IMR-90 (cell line): ENCODE measurements at places on chromosomes 1 and 21. TPM values are rescaled to one million over a fixed set of nuclear protein-coding genes. Genes with fewer than 3 reads are reported as not detected.

DNA sequence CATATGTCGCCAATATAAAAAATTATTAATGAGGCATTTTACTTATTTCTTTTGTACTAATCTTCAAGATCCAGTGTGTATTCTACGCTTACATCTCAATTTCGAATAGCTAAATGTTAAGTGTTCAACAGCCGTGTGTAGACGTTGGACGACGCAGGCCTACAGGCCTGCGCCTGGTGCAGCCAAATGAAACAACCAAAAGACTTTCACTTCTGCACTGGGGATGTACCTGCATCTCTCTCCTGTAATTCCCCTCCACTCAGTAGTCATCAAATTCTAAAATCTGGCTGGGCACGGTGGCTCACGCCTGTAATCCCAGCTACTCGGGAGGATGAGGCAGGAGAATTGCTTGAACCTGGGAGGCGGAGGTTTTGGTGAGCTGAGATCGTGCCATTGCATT lies 76.8 kb upstream of the HNRNPU start:
- no peak for DNase-seq

Gene DYNLT5
- total RNA-seq, result 0.18 and 0.28 TPM in 2 replicates

DNA sequence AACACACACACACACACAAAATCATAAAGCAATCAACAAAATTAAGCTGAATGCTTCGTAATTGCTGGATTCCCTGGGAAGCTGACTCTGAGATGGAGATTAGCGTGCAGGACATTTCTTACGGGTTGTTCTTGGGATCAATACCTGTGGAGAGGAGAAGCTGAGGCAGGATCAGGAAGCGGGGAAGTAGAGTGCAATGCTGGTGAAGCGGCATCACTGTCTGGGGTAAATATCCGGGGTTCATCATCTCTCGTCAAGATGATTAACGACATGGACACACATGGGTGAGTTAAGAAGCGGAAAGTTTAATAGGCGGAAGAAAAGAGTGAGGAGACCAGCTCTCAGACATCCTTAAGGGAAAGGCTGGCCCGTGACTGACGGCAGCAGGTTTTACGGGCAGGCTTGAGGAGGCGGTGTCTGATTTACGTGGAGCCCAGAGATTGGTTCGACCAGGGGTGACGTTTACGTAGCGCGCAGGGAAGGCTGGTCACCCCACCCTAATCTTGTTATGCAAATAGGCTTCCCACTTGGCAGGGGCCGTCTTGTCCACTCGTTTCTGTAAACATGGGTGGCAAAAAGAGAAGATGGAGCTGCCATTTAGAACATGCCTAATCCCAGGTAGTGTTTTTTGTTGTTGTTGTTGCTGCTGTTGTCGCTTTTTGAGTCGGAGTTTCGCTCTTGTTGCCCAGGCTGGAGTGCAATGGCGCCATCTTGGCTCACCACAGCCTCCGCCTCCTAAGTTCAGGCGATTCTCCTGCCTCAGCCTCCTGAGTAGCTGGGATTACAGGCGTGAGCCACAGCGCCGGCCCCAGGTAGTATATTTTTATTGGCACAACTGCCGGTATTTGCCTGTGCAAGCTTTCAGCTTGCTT lies 135.6 kb upstream of the KCNJ15 start:
- DNase-seq, result no peak

Gene WDR47
- total RNA-seq, result 17.4 and 23.3 TPM in 2 replicates

GRCh38 chr1:162690672-162691434 lies 58.6 kb downstream of the DDR2 start:
- peak; percentile 93 for DNase-seq

Gene MAP10
- 1.1 TPM in 2 replicates for total RNA-seq

- DNase-seq, result peak; percentile 82
These were observed 26.4 kb upstream of the RUNX1 start for GRCh38 chr21:35075546-35075945.

DNA sequence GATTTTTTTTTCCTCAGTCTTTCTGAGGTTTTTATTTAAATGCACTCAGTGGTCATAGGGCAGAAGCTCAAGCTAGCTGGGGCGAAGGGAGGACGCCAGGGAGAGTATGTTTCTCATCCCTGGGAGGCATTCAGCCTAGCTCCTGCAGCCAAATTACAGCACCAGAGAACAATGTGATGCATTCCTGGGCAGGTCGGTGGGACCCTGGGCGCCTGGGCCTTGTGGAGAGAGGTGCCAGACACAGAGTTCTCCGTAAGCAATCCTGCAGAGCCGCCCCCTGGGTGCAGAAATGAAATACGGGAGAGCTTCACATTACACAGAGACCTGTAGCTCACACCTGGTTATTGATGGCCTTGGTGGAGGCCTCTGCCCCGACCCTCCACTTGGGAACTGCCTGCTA lies 15.5 kb downstream of the WNT2B start:
- DNase-seq, result no peak

GRCh38 chr1:200896531-200897196 lies 2.0 kb downstream of the INAVA start:
- DNase-seq, result no peak

- no peak for DNase-seq
These were observed 290.5 kb downstream of the ADGRL2 start for GRCh38 chr1:82091265-82091664.

Gene LEMD1
- total RNA-seq, result not detected in 2 replicates

- no peak for DNase-seq
These were observed 26.2 kb upstream of the CNN3 start for GRCh38 chr1:94953107-94953506.

Gene DCDC2B
- total RNA-seq, result not detected in 2 replicates

Gene CFAP74
- not detected in 2 replicates for total RNA-seq

DNA sequence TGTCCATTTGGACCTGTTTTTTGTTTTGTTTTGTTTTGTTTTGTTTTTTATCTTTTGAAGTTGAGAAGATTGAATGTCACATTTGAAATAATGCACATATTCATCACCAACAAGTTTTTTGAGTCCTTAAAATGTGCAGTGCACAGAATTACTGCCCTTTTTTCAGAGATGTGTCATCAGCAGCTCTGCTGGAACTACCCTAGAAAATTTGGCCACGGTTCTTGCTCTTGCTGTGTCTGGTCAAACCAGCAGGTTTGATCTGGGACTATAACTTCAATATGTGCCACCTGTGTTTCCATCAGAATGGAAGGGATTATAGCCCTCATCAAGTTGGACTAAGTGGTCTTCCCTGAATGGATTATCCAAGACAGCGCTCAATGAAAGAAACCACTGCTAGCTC lies 24.1 kb upstream of the CNN3 start:
- DNase-seq, result peak; percentile 27

Gene ACTA1
- total RNA-seq, result not detected in 2 replicates

GRCh38 chr1:40306296-40306695 lies 10.8 kb downstream of the COL9A2 start:
- DNase-seq, result no peak

- DNase-seq, result no peak
These were observed 1.6 kb upstream of the FAM20B start for GRCh38 chr1:179023946-179024650.

Gene MRPL9
- 65.4 and 85.8 TPM in 2 replicates for total RNA-seq

- peak; percentile 47 for DNase-seq
These were observed 48.0 kb downstream of the TOR3A start for GRCh38 chr1:179129702-179130473.

Gene LCE2B
- not detected in 2 replicates for total RNA-seq

Gene SH2D1B
- 0.18 TPM in 1 of 2 replicates, not detected in the other for total RNA-seq

Gene OR2T11
- total RNA-seq, result not detected in 2 replicates

DNA sequence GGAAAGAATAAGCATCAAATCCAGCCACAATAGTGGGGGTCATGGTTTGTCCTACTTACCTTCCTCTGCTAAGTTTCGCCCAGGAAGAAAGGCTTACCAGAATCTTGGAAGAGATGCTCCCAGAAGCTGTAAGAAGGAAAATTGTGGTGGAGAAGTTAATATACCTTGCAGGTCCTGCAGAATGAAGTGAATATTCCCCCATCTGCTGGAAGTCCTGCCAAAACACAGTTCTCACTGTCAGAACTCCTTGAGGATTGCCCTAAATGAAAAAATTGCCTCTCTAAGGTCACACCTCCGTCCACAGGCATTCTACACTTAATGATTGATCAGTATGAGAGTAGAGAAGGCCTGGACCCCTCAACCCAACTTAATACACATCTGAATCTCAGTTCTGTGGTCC lies 78.4 kb upstream of the RGS21 start:
- no peak for DNase-seq

DNA sequence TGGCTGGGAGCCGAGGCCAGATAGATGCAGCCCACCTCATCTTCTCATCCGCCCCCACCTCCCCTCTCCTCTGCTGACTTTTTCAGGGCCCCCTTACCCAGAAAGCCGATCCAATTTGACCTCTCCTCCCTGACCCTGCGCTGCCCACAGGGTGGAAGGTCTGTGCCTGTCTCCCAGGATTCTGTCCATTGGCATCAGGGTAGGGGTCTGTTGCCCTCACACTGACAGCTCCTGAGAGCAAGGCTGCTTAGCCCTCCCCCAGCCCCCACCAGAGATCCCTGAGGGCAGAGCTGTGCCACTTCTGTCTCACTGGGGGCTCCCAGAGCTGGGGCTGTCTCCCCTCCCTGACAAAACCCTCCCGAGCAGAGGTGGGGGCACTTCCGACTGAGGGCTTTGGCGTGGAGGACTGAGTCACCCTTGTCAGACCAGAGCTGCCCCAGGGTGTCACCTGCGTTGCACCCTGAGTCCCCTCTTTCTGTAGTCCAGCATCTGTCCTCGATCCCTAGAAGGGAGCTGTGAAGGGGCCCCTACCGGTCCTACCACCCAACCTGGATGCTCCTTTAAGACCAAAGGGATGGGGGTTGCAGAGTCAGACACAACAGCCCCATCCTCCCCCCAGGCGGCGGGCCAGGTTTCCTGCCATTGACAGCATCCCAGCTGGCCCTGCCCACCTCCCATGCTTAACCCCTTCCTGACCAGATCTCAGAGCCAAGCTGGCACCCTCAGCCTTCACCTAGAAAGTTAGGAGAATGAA lies 2.4 kb upstream of the FAM110D start:
- DNase-seq, result no peak

- no peak for DNase-seq
These were observed 1.9 kb downstream of the ANKRD34A start for GRCh38 chr1:145962157-145963102.

GRCh38 chr21:34113842-34114241 lies 40.5 kb downstream of the MRPS6 start:
- DNase-seq, result no peak

DNA sequence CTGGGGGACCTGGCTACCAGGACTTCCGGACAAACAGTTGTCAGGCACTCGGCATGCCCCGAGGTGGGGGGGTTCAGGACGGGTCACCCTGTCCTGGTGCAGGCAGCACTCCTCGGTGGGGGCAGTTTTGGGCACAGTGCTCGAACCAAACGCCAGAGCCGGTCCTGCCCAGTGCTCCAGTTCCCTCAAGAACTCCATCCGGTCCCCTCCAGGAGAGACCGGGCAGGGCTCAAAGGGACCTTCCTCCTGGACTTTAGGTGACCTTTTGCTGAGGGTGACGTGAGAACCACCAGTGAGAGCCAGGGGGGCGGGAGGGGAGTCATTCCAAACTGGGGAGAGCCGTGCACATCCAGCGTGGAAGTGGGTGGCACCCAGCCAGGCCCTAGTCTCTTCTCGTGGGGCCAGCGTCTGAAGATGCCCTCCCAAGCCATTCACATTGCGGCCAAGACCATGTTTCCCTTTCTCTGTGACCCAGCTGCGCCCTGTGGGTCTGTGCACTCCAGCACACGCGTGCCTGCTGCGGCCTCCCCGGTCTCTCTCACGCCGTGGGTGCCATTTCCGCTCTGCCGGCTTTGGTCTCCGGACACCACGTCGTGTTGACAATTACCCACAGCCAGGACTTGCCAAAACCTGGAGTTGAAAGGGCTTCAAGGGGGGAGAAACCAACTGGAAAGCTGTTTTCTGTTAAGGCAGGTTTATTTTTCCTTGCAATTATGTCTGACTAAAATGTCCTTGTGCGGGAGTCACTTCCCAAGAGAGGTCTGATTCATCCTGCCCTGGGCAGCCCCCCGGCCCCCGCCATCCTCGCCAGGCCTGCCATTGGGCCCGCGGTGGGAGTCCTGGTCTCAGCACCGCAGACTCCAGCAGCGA lies 178.8 kb upstream of the ARHGEF16 start:
- peak; percentile 1 for DNase-seq

DNA sequence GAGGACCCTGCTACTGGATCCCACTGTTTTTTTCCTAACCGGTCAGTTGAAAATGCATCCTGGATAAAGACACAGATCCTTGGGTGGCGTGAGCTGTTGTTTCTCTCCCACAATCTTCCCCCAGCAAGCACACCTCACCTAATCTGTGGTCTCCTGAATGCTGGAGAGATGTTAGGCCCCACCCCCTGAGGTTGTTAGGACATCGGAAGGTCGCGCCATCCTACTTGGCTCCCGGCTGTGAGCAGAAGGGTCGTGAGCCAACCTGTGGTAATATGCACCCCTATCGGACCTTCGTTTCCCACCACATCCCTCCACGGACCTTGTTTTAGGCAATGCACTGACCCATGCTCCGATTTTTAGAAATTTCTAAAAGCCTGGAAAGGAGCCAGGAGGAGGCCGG lies 89.9 kb upstream of the IPO9 start:
- DNase-seq, result no peak

GRCh38 chr1:92441697-92442342 lies 44.9 kb downstream of the GFI1 start:
- DNase-seq, result no peak
